Left kidney (tissue), 8 donors: ENCODE measurements at places on chromosomes 6 and 20. TPM values are rescaled to one million over a fixed set of nuclear protein-coding genes. Genes with fewer than 3 reads are reported as not detected.

EYA4 gene
- 15.3 TPM for polyA plus RNA-seq

LGSN gene
- polyA plus RNA-seq = 1.4 TPM

ARHGAP40 gene
- polyA plus RNA-seq = 1.2 TPM

MUCL3 gene
- 0.10 TPM for polyA plus RNA-seq

ZSCAN23 gene
- 16.5 TPM for polyA plus RNA-seq

TGIF2 gene
- 66.0 TPM for polyA plus RNA-seq

GRCh38 chr6:30121446-30122366, 8.8 kb upstream of the TRIM31 start:
- no peak for DNase-seq

- DNase-seq = no peak
These were observed 74.4 kb upstream of the PDE10A start for GRCh38 chr6:165737396-165737795.

GRCh38 chr6:166056637-166057036, 111.0 kb downstream of the TBXT start:
- DNase-seq = no peak

DNA sequence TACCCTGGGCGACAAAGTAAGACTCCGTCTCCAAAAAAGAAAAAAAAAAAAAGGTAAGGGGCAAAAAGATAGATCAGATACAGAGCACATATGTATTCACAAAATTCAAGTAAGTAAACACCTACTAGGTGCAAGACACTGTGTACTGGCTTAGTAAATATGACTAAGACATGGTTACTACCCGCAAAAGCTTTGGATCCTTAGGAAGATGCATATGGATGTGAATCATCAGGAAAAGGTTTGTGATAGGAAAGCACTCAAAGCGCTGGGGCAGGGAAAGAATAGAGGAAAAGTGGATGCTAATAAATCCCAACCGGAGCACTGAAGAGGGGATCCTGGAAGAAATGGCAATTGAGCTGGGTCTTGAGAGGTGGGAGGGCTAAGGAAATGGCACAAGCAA, 118.8 kb upstream of the FAM184A start:
- no peak for DNase-seq

- DNase-seq = no peak
These were observed 8.9 kb upstream of the FITM2 start for GRCh38 chr20:44319839-44320422.

DNA sequence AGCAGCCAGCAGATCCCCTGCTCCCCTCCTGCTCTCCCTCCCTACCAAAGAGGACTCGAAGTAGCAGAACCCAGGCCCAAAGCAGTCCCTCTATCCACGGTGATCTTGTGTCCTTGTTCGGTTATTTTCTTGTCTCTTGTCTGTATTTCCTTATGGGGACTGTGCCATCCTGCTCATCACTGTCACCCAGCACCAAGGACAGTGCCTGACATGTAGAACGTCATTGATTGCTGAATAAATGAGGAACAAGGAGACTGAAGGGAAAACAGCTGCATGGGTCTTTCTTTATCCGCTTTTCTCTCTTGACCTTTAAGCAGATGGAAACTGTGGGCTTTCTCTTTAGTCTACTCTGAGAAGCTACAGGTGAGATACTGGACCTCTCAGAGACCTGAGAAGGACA, 29.4 kb upstream of the ZNF831 start:
- no peak for DNase-seq

GRCh38 chr20:16189371-16189770, 383.9 kb downstream of the KIF16B start:
- no peak for DNase-seq

DNA sequence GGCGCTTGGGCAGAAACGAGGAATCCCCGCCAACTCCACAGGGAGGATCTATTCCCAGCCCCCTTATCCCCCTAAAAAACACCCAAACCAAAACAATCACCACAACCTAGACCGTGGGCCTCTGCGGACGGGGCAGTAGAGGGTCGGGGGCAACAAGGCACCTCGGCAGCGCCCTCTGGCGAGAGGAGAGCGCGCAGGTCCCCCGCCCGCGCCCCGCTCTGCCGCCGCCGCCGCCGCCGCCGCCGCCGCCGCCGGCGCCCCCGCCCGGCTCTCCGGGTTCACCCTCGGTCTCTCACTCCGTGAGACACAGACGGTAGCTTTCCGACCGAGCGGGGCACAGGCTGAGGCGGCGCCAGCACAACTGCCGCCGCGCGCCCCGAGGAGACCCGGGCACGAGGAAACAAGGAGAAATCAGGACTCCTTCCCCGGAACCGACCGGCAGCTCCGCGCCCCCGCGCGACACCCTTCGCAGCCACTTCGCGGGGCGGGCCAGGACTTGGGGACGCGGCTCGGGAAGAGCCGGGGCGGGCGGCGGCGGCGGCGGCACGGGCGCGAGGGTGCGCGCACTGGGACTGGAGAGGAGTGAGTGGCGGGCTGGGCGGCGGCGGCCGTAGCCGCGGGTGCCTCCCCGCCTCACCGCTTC, at the start of gene SLC35F1:
Gene SLC35F1, plus strand, starts transcription at position 307 of the 643 bp plus-strand sequence.
- DNase-seq = no peak

GRCh38 chr6:4727671-4728435, 48.4 kb upstream of the CDYL start:
- peak; percentile 7 for DNase-seq

DNA sequence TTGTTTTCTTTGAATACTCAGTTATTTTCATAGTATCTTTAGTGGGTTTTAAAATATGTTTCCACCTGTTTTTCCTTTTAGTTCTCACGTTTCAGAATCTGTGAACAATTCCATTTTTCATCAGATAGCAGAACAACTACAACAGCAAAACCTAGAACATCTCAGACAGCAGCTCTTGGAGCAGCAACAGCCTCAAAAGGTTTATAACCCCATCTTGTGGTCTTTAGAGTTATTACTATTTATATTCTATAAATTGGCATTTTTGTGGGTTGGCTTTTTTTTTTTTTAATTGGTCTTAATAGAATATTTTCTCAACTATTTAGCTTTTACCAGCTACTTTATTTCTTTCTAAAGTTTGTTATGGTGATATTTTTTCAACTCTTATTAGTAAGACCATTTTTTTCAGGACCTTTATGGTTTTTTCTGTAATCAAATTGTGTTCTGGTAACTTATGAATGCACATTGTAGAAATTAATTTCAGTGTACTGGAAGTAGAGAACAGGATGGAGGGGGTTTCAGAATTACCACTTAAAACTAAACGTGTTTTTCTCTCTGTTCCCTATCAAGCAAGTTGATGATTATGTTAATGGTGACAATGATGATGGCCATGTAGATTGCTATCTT, 72.2 kb downstream of the SCAF8 start:
- peak; percentile 10 for DNase-seq
